ENCODE measurements at places on chromosomes 1 and 21. TPM values are rescaled to one million over a fixed set of nuclear protein-coding genes. Genes with fewer than 3 reads are reported as not detected.
A peak's percentile ranks its signal among the peaks of the same experiment; 100 is the strongest.

CLDN14 gene
- not detected for total RNA-seq

DNA sequence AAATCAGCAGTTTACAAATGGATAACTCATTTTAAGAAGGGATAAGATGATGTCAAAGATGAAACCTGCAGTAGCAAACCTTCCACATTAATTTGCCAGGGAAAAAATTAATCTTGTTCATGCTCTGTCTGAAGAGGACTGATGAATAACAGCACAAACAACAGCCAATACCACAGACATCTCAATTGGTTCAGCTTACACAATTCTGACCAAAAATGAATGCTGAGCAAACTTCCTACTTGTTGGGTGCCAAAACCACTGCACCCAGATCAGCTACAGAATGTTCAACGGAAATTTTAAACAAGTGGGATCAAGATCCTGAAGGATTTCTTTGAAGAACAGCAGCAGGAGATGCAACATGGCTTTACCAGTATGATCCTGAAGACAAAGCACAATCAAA is 98.3 kb downstream of the COQ8A start:
- no peaks in the 10 kb centered on the region for H3K36me3 ChIP-seq
- no peak overlapping the region for H3K4me3 ChIP-seq
- DNase-seq, result no peak
- peaks cover 10% of the 10 kb centered on the region for H3K4me1 ChIP-seq
- H3K27me3 ChIP-seq, result no peaks in the 10 kb centered on the region

GRCh38 chr1:75067975-75068374 is 66.2 kb upstream of the LHX8 start:
- no peak overlapping the region for H3K27ac ChIP-seq
- H3K4me1 ChIP-seq, result no peaks in the 10 kb centered on the region
- DNase-seq, result no peak
- H3K36me3 ChIP-seq, result no peaks in the 10 kb centered on the region

GRCh38 chr1:222048094-222048595 is 306.3 kb upstream of the DUSP10 start:
- H3K4me1 ChIP-seq, result peaks cover 5% of the 10 kb centered on the region
- no peak overlapping the region for H3K27ac ChIP-seq
- H3K4me3 ChIP-seq, result no peak overlapping the region
- no peaks in the 10 kb centered on the region for H3K27me3 ChIP-seq
- DNase-seq, result no peak

- H3K27ac ChIP-seq, result no peak overlapping the region
- peaks cover 33% of the 10 kb centered on the region for H3K27me3 ChIP-seq
- DNase-seq, result no peak
Observed at GRCh38 chr1:184152434-184152898, 100.9 kb downstream of the TSEN15 start.

LRRC38 gene
- total RNA-seq, result not detected

KRTAP13-2 gene
- total RNA-seq, result not detected

DNA sequence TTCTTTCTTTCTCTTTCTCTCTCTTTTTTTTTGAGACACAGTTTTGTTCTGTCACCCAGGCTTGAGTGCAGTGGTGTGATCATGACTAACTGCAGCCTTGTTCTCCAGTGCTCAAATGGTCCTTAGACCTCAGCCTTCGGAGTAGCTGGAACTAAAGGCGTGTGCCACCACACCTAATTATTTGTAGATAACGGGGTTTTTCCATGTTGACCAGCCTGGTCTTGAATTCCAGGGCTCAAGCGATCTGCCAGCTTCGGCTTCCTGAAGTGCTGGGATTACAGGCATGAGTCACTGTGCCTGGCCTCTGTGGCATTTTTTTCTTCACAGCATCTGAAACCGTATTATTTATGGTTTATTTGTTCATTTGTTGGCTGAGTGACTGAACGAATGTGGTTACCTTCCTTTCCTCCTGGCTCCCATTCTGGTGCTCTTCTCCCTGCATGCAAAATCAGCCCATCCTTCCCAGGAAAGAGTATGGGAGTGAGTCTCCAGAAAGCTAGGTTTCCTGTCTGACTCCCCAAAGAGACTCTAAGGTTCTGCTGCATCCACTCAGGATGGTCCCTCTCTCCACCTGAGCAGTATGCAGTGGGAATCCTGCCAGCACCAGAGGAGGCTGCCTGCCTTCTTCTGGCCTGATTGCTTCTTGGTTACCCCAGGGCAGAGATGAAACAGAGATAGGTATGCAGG is 155.0 kb upstream of the BEND5 start:
- H3K36me3 ChIP-seq, result no peaks in the 10 kb centered on the region
- no peaks in the 10 kb centered on the region for H3K4me1 ChIP-seq
- H3K27me3 ChIP-seq, result peaks cover 8% of the 10 kb centered on the region
- H3K4me3 ChIP-seq, result no peak overlapping the region
- H3K27ac ChIP-seq, result no peak overlapping the region

- no peak overlapping the region for H3K4me3 ChIP-seq
- no peaks in the 10 kb centered on the region for H3K36me3 ChIP-seq
- no peak overlapping the region for H3K27ac ChIP-seq
Observed at GRCh38 chr1:208271236-208271635, 27.1 kb upstream of the PLXNA2 start.

- H3K27ac ChIP-seq, result peak overlapping the region; percentile 91
- peak; percentile 71 for DNase-seq
- no peaks in the 10 kb centered on the region for H3K36me3 ChIP-seq
- H3K27me3 ChIP-seq, result no peaks in the 10 kb centered on the region
- no peak overlapping the region for H3K4me3 ChIP-seq
Observed at GRCh38 chr1:145983960-145984830, 12.2 kb downstream of the TXNIP start.

GRCh38 chr21:29206445-29206844 is 76.0 kb downstream of the MAP3K7CL start:
- H3K27me3 ChIP-seq, result no peaks in the 10 kb centered on the region
- peaks cover 4% of the 10 kb centered on the region for H3K36me3 ChIP-seq
- no peak overlapping the region for H3K27ac ChIP-seq
- no peak overlapping the region for H3K4me3 ChIP-seq

- no peaks in the 10 kb centered on the region for H3K27me3 ChIP-seq
- H3K36me3 ChIP-seq, result no peaks in the 10 kb centered on the region
- H3K27ac ChIP-seq, result no peak overlapping the region
- no peaks in the 10 kb centered on the region for H3K4me1 ChIP-seq
- no peak overlapping the region for H3K4me3 ChIP-seq
Observed at GRCh38 chr21:22363504-22363903, 1365.3 kb downstream of the NCAM2 start.

- H3K4me1 ChIP-seq, result no peaks in the 10 kb centered on the region
- H3K27ac ChIP-seq, result no peak overlapping the region
- peaks cover 3% of the 10 kb centered on the region for H3K36me3 ChIP-seq
- H3K4me3 ChIP-seq, result no peak overlapping the region
- no peaks in the 10 kb centered on the region for H3K27me3 ChIP-seq
- no peak for DNase-seq
Observed at GRCh38 chr1:2224170-2224584, 3.9 kb upstream of the SKI start.

MYCL gene
- total RNA-seq, result 0.19 TPM

GRCh38 chr1:179129702-179130473 is 48.0 kb downstream of the TOR3A start:
- peak; percentile 24 for DNase-seq
- peak overlapping the region; percentile 60 for H3K4me3 ChIP-seq
- H3K4me1 ChIP-seq, result peaks cover 37% of the 10 kb centered on the region
- H3K27ac ChIP-seq, result peak overlapping the region; percentile 87
- no peaks in the 10 kb centered on the region for H3K36me3 ChIP-seq
- H3K27me3 ChIP-seq, result no peaks in the 10 kb centered on the region

- H3K4me1 ChIP-seq, result peaks cover 16% of the 10 kb centered on the region
- no peaks in the 10 kb centered on the region for H3K27me3 ChIP-seq
- DNase-seq, result no peak
- peaks cover 3% of the 10 kb centered on the region for H3K36me3 ChIP-seq
- H3K27ac ChIP-seq, result no peak overlapping the region
Observed at GRCh38 chr1:37919277-37919676, 27.6 kb downstream of the INPP5B start.

DNA sequence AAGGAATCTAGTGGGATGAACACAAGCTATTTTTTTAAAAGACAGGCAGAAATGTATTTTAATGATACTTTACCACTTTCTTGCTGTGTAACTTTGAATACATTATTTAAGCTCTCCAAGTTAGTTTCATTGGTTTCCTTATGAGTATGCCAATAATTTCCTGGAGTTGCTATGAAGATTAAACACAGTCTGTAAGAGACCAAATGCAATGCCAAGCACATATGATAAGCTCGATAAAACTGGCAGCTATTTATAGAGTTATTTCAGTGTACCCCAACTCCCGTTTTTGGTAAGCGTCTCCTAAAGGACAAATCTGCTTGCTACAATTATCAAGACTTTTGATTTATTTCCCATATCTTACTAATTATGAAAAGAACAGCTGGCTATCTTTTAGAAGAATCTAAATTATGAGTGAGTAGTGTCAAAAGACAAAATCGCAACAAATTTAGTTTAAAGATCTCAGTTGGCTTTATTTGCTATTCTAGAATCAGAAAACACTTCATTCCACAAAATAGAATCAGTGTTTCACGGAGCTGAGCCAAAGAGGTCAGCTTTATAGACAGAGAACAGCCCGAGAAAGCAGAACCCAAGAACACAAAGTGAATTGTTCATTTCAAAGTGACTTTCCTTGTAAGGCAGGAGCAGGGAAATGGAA is 7.2 kb upstream of the MAP10 start:
- no peak overlapping the region for H3K27ac ChIP-seq
- peaks cover 4% of the 10 kb centered on the region for H3K27me3 ChIP-seq
- DNase-seq, result no peak
- H3K4me3 ChIP-seq, result no peak overlapping the region

KANK4 gene
- total RNA-seq, result not detected

SCAF4 gene
- total RNA-seq, result 40.5 TPM

GRCh38 chr1:113674591-113674990 is 84.7 kb downstream of the PHTF1 start:
- no peaks in the 10 kb centered on the region for H3K27me3 ChIP-seq
- no peak overlapping the region for H3K27ac ChIP-seq
- H3K4me3 ChIP-seq, result no peak overlapping the region
- H3K4me1 ChIP-seq, result no peaks in the 10 kb centered on the region

ESRRG gene
- total RNA-seq, result not detected

DNA sequence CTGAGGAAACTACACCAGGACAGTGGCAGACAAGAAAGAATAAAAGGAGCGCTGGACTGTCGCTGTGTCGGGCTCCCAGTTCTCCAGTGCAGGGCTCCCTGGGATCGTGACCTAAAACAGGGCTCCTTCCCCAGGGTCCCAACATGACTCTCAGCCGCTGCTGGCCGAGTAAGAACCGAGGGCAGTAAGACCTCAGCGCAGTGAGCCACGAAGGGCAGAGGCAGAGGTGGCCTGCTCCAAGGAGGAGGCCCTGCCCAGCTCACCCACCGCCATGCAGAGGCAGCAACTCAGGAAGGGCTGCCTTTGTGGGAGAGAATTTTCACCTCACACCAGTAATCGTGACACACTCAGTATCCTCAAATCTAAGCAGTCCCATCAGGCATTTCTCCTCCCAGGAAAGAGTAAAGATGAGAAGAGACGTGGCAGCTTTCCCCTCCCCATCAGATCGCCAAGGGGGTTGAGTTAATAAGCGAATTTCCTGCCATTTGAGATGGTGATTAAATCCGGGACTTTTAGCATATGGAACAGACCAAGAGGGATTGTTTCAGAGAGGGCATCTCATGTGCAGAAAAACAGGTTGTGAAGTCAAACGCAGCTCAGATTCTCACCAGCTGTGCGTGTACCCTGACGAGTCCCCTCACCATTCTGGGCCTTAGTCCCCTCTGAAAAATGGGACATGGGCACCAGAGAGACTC is 19.8 kb upstream of the ARTN start:
- no peaks in the 10 kb centered on the region for H3K27me3 ChIP-seq
- DNase-seq, result no peak
- no peak overlapping the region for H3K4me3 ChIP-seq
- H3K27ac ChIP-seq, result no peak overlapping the region

DNA sequence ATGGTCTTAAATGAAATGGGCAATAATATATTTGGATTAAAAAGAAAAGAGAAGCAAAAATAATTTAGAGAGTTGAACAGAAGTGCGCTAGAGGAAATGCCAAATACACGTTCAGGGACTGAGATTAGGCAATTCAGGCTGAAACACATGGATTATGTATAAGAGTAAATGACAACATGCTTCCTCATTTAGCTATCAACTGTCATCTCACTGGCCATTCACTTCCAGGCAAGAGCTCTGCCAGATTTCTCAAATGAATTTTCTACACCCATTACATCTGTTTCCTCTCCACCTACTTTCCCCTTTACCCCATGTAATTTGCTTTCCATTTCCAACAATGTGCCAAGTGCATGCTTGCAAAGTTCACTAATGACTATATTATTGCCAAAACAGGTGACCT is 582.4 kb downstream of the LTN1 start:
- no peak overlapping the region for H3K4me3 ChIP-seq
- DNase-seq, result no peak
- no peak overlapping the region for H3K27ac ChIP-seq
- H3K36me3 ChIP-seq, result no peaks in the 10 kb centered on the region
- no peaks in the 10 kb centered on the region for H3K27me3 ChIP-seq
- H3K4me1 ChIP-seq, result no peaks in the 10 kb centered on the region

DNA sequence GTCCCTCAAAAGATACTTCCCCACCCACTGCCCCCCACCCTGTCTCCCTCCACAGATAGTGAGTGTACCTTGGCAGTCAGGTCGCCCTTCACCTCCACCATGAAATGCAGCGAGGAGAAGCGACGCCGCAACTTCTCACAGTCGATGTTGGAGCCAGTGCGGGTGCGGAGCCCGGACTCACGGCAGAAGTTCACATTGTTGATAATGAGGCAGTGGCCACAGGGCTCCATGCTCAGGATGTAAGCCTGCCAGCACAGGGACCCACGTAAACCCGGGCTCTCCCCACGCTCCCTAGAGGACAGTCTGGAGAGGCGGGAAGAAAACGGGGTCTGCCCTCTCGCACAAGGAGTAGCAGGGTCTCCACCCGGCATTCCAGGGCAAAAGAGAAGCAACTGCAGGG is 17.2 kb downstream of the CASP9 start:
- H3K4me3 ChIP-seq, result no peak overlapping the region
- peaks cover 3% of the 10 kb centered on the region for H3K36me3 ChIP-seq
- H3K27ac ChIP-seq, result no peak overlapping the region
- no peak for DNase-seq
- H3K27me3 ChIP-seq, result no peaks in the 10 kb centered on the region
- no peaks in the 10 kb centered on the region for H3K4me1 ChIP-seq

- DNase-seq, result no peak
- no peaks in the 10 kb centered on the region for H3K36me3 ChIP-seq
- H3K27ac ChIP-seq, result peak overlapping the region; percentile 56
- H3K4me3 ChIP-seq, result no peak overlapping the region
- peaks cover 11% of the 10 kb centered on the region for H3K4me1 ChIP-seq
- no peaks in the 10 kb centered on the region for H3K27me3 ChIP-seq
Observed at GRCh38 chr21:42591170-42591869, 62.1 kb upstream of the PDE9A start.

DNA sequence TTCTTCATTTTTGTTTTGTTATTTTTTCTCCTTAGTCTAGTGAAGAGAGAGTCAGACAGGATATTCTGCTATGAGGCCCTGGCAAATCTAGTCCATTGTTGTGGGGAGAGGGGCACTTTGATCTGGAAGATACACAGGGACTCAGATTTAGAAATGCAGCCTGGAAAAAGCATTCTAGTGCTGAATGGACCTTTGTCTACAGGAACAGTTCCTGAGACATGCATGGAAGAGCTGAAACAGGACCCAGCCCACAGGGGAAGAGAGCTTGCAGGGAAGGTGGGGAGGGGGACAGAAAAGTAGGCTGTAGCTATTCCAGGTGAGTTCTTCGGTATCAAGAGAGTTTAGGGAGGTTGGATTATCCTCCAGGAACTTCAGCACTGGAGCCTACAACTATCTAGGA is 98.5 kb downstream of the AKT3 start:
- peaks cover 35% of the 10 kb centered on the region for H3K4me1 ChIP-seq
- H3K27me3 ChIP-seq, result no peaks in the 10 kb centered on the region
- no peak overlapping the region for H3K27ac ChIP-seq
- H3K36me3 ChIP-seq, result no peaks in the 10 kb centered on the region
- no peak overlapping the region for H3K4me3 ChIP-seq
- DNase-seq, result no peak

OPRD1 gene
- total RNA-seq, result not detected

POGZ gene
- total RNA-seq, result 69.7 TPM

CEP85 gene
- total RNA-seq, result 47.0 TPM

AIRE gene
- total RNA-seq, result not detected
